ENCODE measurements at places on chromosomes 4 and X. TPM values are rescaled to one million over a fixed set of nuclear protein-coding genes. Genes with fewer than 3 reads are reported as not detected.

The USP17L26 gene
- total RNA-seq = not detected

The TXK gene
- total RNA-seq = 1.3 TPM

The SMIM43 gene
- 0.60 TPM for total RNA-seq

The COX7B2 gene
- not detected for total RNA-seq

- H3K27me3 ChIP-seq = no peaks in the 10 kb centered on the region
- H3K36me3 ChIP-seq = peaks cover 27% of the 10 kb centered on the region
- peaks cover 19% of the 10 kb centered on the region for H3K4me1 ChIP-seq
- DNase-seq = no peak
Observed at GRCh38 chr4:145851511-145852201, 87.0 kb downstream of the ZNF827 start.

DNA sequence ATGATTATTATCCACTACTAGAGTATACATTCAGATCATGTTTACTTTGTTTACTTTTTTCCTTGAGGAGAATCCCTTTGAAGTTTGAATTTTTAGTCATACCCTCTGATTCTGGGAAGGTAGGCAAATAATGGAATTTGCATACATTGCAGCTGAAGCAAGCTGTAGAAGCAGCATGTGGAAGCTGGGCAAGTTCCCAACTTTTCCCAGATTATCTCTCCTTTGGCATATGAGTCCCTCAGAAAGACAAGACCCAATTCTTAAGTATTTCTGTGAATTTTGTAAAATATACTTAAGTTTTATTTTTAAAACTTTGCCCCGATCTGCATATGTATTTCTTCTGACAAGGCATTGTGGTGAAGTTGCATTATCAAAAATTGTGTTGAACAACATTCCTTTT, 94.9 kb downstream of the CNKSR2 start:
- no peaks in the 10 kb centered on the region for H3K36me3 ChIP-seq
- H3K27ac ChIP-seq = no peak overlapping the region
- no peaks in the 10 kb centered on the region for H3K27me3 ChIP-seq
- H3K4me3 ChIP-seq = no peak overlapping the region

GRCh38 chr4:109067508-109068235, 234.8 kb downstream of the COL25A1 start:
- DNase-seq = no peak
- no peaks in the 10 kb centered on the region for H3K36me3 ChIP-seq
- H3K27ac ChIP-seq = no peak overlapping the region
- H3K4me1 ChIP-seq = no peaks in the 10 kb centered on the region
- peaks cover 10% of the 10 kb centered on the region for H3K27me3 ChIP-seq

DNA sequence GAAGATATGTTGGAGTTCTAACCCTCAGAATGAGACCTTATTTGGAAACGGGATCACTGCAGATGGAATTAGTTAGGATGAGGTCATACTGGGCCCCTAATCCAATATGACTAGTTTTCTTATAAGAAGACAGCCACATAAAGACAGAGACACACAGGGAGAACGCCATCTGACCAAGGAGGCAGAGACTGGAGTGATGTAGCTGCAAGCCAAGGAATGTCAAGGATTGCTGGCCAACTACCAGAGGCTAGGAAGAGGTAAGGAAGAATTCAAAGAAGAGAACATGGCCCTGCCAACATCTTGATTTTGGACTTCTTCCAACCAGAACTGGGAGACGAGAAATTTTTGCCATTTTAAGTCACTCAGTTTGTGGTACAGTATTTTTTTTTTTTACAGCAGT, 152.8 kb upstream of the DIPK2B start:
- H3K4me1 ChIP-seq = no peaks in the 10 kb centered on the region
- H3K27me3 ChIP-seq = no peaks in the 10 kb centered on the region
- DNase-seq = no peak

GRCh38 chrX:2875136-2875481, 46.4 kb downstream of the GYG2 start:
- H3K4me1 ChIP-seq = no peaks in the 10 kb centered on the region
- no peak overlapping the region for H3K4me3 ChIP-seq
- H3K27me3 ChIP-seq = no peaks in the 10 kb centered on the region
- peaks cover 37% of the 10 kb centered on the region for H3K36me3 ChIP-seq

GRCh38 chr4:129080129-129080528, 13.2 kb downstream of the SCLT1 start:
- H3K4me1 ChIP-seq = no peaks in the 10 kb centered on the region
- H3K27me3 ChIP-seq = no peaks in the 10 kb centered on the region
- no peak overlapping the region for H3K4me3 ChIP-seq
- DNase-seq = no peak
- peaks cover 59% of the 10 kb centered on the region for H3K36me3 ChIP-seq

- DNase-seq = no peak
- H3K27ac ChIP-seq = no peak overlapping the region
- H3K27me3 ChIP-seq = no peaks in the 10 kb centered on the region
- H3K4me1 ChIP-seq = no peaks in the 10 kb centered on the region
- no peak overlapping the region for H3K4me3 ChIP-seq
Observed at GRCh38 chr4:51923343-51923742, 80.4 kb downstream of the DCUN1D4 start.

- no peak overlapping the region for H3K27ac ChIP-seq
- H3K36me3 ChIP-seq = no peaks in the 10 kb centered on the region
- no peak for DNase-seq
- H3K4me3 ChIP-seq = no peak overlapping the region
Observed at GRCh38 chr4:176274441-176274840, 5.4 kb upstream of the ASB5 start.

All from type B pancreatic cell (in vitro differentiated cells).